ENCODE measurements at places on chromosomes 2 and 18.

DNA sequence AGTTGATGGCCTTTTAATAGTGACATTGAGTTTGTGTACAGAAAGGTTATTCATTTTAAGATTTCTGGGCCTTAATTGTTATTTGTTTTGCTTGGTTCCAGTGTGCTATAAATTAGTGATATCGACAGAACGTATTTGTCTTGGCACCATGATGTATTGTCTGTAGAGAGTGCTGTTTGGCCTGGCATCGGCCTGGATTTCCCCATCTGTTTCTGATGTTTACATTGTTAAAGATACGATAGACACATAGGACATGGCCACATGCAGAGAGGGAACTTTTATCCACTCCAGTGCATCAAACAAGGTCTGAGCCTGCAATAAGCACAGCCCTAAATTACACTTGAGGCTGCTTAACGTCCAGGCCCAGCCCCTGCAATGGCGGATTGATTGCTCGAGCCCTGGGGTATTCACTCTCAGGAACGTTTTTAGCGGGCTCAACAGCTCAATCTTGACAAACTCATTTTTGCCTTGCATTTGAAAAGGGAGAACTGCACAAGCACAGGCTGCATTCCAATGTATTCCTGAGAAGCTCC lies 144.7 kb downstream of the SLC4A3 start:
- no peak for DNase-seq

- DNase-seq = no peak
These were observed 213.8 kb downstream of the AFF3 start for GRCh38 chr2:99928470-99929053.

GRCh38 chr2:196244516-196244915 lies 73.1 kb upstream of the STK17B start:
- no peak for DNase-seq

DNA sequence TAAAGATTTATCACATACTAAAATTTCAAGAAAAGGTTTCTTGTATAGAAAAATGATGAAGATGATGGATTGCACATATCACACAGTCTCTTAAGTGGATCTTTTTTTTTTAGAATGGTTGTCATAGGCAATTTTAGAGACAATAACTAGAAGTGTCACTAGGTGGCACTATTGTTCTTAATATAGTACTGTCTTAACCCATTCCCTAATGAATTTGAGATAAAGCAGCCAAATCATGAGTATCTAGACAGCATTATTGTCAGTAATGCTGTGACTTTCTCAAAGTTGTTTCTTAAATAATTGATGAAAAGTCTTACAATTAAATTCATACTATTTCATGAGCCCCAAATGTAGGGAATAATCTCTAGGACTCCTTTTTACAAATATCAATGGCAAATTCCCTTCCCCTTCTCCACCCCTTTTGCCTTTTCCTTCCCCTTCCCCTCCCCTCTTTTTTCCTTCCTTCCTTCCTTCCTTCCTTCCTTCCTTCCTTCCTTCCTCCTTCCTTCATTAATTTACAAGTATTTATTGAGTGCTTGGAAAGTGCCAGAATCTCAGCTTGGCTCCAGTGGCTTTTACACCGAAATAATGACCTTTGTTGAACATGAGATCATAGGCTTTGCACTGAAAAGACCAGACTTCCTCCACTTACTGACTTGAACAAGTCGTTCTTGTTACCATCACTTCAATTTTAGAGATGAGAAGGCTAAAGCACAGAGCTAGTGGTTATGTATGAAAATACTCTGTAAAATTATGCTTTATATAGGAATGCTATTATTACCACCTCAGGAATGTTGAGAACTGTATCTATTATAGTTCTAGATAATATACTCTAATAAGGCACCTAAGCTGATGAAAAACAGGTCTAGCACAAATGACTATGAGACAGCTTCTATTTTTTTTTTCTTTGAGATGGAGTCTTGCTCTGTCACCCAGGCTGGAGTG lies 19.8 kb downstream of the MYL12B start:
- DNase-seq = peak; percentile 88

DNA sequence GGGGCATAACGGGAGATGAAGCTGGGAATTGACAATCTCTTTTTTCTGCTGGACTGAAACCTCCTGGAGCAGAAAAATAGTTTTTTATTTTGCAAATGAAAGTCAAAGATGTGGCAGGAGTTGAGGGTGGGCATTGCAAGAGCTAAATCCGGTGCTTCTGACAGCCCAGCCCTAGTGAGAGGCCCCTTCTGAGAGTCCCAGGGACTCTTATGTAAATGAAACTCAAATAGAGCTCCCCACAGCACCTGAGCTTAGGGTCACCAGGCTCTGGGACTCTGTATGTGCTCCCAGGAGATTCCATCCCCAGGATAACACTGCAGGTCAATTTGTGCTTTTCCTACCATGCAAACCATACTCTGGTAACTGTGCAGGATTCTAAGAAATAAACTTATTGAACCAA lies 192.8 kb downstream of the ANKRD30B start:
- DNase-seq = no peak

GRCh38 chr2:19900931-19901441 lies 797 bp downstream of the TTC32 start:
- DNase-seq = peak; percentile 30

DNA sequence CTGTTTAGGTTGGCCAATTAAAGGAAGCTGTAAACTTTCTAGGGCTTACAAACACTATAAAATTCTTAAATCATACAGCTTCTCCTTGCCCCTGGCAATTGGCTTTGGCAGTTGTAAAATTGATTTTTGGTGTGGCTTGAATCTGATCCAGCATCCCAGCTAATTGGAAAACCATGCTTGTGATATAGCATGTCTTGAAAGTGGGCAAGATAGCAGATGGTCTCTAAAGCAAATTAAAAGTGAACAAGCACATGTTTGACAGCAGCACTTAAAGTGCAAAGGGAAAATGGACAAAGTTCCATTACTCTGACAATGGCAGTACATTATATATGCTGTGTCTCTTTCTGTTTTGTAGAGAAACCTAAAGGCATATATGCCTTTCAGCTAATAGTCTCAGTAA lies 302.9 kb upstream of the NXPH2 start:
- no peak for DNase-seq

DNA sequence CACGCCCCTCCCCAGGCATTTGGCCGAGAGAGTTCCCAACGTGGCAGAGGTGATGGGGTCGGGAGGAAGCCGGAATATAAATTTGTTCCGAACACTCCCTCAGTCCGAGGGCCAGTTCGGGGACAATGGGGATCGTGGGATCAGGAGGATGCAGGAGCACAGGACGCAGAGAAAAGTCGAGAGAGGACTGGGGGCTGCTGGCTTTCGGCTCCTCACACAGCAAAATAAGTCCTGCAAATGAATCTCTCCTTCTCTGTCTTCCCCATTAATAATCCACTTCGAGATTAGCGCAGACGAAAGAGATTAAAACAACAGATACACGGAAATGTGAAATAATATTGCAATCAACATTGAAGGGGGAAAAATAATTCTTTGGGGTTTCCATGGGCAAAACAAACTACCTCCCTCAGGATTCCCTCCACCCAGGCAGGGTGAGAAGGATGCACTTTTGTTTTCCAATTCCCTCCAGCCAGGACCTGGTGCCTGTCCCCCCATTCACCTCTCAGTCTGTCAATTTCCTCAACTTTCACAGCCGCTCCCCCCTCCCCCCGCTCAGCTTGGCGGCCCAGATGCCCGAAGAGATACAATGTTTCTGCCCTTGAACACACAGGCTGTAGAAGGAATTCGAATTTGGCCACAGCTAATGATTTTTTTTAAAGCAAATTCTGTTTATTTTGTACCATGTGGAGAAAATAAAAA lies 3.1 kb upstream of the ZEB2 start:
- no peak for DNase-seq

DNA sequence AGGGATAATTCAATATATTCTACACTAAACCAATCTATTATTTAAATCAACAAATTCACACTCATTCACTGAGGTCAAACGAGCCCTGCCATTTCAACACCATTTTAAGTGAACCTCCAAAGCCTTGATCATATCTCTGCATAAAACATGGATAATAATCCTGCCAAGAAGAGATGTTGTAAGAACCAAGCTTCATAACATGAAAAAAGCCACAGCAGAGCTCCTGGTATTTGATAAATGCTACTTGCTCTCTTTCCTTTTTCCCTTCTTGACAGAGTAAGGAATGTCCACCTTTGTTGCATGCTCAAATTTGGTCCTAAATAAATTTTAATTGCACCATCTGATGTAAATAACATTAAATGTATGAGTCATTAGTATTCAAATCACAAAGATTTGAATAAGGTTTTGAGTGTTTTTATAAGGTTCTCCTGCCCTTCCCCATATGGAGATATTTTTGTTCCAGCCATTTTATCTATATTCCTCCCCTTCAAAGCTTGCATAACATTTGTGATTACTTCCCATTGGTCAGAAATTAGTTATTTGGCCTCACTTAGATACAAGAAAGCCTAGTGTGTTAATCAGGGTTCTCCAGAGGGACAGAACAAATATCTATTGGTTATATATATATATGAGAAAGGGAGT lies 318.8 kb downstream of the RND3 start:
- peak; percentile 86 for DNase-seq

GRCh38 chr2:232615339-232615738 lies 18.1 kb upstream of the EFHD1 start:
- no peak for DNase-seq

DNA sequence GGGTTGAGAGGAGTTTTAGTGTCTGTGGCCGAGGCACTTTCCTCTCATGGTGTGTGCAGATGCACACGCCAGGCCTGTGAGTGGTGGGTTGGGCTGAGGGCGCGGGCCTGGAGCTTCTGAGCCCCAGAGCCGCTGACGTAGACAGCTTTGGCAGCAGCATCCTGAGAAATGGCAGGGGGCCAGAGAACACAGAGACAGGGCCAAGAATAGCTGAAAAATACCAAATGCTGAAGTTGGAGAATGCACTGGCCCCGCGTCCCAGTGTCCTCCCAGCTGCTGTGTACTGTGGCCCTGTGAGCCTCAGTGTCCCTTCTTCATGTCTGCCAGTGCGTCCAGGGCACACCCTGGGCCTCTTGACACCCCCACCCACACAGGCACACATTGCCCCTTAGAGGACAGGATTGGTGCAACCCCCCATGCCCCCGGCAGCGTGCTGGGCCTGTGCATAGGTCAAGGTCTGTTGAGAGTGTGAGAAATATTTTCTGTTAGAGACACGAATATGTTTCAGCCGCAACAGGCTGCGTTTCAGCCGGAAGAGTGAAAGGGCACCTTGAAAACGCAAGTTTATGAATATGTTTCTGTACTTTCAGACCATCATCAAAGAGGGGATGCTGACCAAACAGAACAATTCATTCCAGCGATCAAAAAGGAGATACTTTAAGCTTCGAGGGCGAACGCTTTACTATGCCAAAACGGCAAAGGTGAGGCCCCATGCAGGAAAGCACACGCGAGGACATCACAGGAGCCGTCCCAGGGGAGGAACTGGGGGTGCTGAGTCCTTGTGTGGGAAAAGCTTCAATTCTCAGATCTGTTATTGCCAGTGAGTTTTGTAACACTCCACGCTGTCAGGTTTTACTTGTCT lies 33.6 kb downstream of the DGKD start:
- peak; percentile 97 for DNase-seq

GRCh38 chr18:37654731-37655369 lies 89.3 kb upstream of the CELF4 start:
- DNase-seq = no peak

- peak; percentile 34 for DNase-seq
These were observed 184.1 kb upstream of the RAB12 start for GRCh38 chr18:8424917-8425725.

DNA sequence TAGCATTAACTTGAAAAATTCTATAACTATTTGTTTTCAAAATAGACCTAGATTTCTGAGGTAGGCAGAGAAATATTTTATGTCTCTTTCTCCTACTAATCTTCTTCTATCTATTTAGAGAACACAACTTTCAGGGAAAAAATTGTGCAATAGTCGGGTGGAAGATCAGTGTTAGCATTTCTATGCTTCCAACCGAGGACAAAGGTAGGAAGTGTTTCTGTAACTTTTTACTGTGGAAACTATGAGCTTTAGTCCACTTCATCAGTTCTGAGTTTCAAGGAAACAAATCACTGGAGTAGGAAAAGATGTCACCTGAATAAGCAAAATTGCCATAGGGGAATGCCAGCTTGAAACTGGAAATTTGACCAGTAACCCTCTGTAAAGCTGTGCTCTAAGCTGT lies 207.7 kb upstream of the CTAGE1 start:
- no peak for DNase-seq

GRCh38 chr2:226795281-226796011 lies 4.2 kb downstream of the IRS1 start:
- peak; percentile 40 for DNase-seq

GRCh38 chr2:151325581-151326095 lies 31.8 kb upstream of the TNFAIP6 start:
- no peak for DNase-seq

- no peak for DNase-seq
These were observed 486.1 kb upstream of the UBE2E3 start for GRCh38 chr2:180494286-180494685.

DNA sequence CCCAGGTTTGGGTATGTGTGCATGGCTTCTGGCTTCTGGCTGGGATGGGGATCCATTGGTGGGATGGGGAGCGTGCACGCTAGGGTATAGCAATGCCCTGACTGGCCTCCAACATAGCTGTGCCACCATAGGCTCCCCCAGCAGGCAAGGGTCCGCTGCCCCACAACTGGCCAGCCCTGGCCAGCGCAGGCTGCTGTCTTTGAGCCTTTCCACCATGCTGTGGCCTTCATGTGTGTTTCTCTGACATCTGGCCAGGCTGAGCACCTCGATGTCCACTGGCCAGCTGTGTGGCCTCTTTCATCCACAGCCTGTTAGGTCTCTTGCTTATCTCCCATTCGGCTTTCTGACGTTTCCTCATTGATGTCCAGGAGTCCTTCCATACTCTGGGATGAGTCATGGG lies 231.3 kb downstream of the NDUFA10 start:
- DNase-seq = no peak

DNA sequence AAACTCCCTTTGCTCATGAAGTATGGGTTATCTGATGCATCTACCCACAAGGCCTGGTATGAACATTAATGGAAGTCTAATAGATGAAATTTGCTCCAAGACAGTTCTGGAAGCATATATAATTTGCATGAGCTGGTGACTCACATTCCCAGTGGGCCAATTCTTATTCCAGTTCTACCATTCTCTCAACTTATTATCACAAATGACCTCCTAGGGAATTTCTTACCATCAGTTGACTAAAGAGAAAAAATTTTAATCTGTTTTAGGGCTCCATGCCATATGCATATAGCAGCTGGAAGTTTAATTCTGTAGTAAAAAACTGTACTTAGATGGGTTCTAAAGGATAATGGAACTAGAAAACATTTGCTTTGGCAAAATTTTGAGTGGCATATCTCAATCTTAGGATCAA lies 165.2 kb upstream of the COL3A1 start:
- DNase-seq = peak; percentile 43
